ENCODE measurements at places on chromosomes 2 and 18.

GRCh38 chr2:69151931-69152330 lies 139.0 kb downstream of the ANTXR1 start:
- DNase-seq = no peak

DNA sequence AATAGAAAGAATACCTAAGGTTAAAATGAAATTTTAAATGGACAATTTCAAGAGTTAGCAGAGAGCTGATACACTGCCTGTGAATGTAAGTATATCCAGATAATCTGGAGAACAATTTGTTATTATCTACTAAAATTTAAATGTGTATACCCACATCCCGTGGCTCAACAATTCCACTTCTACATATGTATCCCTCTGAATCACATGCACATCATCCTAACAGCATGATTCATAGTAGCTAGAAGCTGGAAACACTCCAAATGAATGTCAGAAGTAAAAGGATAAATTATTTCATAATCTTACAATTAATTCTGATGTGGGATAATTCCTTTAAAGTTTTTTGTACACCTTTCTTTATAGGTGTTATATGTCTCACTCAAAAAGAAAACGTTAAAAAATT lies 87.9 kb downstream of the CNTNAP5 start:
- peak; percentile 18 for DNase-seq

DNA sequence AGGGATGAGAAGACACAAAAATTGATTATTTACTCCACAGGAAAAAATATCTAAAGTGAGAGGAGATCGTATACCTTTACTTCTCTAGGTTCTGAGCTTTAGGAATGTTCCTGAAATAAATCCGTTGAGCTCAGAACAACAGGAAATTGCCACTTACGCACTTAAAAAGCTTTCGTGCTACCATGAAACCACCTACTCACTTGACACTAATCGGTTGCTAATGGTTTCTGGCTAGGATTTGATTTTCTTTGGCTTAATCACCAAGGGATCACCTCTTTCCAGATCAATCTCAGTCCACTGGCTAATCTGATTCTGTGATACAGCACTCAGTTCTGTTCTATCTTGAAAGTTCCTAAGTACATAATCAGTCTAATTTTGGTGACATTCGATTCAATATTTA lies 419.6 kb downstream of the DLGAP1 start:
- no peak for DNase-seq

DNA sequence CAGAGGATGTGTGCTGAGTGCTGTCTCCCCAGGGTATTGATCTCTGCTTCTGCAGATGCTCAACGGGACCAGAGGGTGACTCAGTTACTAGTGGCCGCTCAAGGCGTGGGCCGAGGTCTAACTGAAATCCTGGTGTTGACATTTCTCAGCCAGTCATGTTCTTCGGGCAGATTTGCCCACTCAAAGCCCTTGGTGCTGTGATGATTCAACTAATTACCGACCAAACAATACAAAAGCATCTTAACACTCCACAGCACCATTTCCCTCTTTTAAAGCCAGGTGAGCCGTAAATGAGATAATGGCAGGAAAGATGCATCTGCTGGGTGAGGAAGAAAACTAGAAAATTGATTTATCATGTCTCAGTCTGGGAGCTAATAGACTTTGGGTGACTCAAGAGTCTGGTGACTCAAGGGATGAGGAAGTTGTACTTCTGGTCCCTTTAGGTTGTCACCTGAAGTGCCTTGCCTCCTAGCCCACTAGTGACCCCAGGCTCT lies 32.7 kb upstream of the PRLH start:
- no peak for DNase-seq

GRCh38 chr18:21741562-21742314 lies 1.1 kb downstream of the MIB1 start:
- no peak for DNase-seq

GRCh38 chr2:136206613-136207012 lies 88.7 kb upstream of the CXCR4 start:
- DNase-seq = peak; percentile 37

DNA sequence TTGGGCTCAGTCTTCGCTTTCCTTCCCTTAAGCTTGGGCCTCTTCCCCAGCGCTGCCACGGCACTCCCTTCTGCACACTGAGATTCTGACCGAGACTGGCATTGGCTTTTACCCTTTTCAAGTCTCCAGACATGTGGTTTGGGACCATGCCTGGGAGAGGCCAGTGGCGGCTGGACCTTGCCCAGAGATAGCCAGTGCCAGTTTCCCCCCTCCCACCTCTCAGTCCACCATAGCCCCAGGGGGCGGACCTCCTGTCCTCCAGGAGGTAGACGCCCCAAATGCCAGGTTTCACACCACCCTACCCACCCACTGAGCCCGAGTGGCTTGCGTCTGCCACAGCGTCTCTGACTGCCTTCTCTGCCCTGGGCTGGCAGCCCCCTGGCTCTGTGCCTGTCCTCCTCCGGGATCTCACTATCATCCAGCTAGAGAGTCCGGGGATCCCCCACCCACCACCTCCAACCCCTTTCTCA lies 47.7 kb downstream of the INPP5D start:
- DNase-seq = no peak

DNA sequence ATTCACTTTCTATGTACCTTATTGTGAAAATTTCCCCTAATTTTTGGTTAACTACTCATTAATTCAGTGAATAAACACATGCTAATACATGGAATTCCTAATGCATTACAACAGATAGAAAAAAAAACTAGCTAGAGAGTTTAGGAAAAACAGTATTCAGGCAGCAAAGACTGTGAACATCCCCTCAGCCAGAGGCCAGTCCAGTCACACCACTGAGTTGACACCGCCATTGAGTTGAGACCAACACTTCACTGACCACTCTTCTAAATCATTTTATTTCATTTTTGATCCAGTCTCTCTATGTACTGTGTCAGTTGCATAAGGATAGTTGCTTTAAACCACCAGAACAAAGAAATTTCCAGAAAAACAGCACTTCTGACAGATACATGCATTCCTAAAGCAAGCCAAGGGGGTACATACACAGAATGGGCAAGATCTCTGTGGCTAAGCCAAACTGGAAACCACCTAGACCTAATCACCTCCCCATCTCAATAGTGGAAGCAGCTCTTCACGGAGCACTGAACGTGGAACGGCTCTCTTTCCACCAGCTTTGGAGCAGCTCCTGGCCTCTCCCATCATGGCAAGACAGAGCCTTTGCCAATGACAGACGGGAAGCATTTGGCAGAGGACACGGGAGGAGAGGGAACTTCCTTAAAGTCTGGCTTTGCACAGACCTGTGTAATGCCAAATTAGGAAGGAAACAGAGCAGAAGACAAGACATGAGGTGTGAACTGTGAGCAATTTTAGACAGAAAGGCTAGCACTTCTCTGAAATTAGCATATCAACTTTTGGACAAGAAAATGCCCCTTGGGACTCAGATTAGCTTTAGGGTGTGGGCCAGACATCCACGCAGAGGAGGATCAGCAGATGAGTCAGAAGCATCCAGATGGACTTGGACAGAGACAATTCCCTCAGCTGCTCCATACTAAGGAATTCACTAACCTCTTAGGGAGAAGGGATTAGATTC lies 36.4 kb downstream of the CACNB4 start:
- peak; percentile 84 for DNase-seq

GRCh38 chr18:44458777-44459176 lies 221.9 kb upstream of the SETBP1 start:
- DNase-seq = no peak

Data from NCI-H446 treated with DMSO at 0.1 percent for 48 hours (cell line).